Stimulated activated CD4-positive, alpha-beta T cell treated with anti-CD3 and anti-CD28 coated beads, Interleukin-1b, Interleukin-23, amount 100 ng/mL, for 24 hours (primary cell): ENCODE measurements at places on chromosomes 3 and 15.

DNA sequence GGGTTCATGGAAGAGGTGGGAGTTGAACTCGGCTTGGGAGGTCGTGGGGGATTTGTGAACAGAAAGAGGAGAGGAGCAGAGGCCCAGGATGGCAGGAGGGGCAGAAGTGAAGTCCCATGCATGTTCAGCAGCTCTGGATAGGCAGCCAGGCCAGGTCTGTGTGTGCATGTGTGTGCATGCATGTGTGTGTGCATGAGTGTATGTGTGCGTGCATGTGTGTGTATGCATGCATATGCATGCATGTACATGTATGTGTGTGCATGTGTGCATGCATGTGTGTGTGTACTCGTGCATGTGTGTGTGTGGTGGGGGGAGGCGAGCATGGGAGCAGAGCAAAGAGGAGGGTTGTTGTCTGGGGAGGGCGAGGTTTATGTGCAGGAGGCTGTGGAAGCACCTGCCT lies 178.4 kb downstream of the RPLP1 start:
- no peak for DNase-seq

DNA sequence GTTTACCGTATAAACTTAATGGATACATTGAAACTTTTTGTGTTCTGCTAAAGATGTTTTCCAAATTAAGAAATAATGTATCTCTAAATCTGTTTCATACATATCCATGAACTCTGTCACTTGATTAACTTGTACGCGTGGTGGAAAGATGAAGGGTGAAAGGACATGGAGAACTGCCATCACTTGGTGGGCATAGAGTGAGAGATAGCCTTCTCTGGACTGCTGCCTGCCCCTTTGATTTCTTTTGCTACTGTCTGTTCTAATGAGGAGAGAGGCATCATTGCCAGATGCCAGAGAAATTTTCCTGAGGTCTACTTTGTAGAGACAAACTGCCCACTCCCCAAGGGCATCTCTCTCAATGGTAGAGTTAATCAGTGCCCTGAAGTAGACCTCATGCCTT lies 120.5 kb downstream of the SLMAP start:
- DNase-seq = no peak

DNA sequence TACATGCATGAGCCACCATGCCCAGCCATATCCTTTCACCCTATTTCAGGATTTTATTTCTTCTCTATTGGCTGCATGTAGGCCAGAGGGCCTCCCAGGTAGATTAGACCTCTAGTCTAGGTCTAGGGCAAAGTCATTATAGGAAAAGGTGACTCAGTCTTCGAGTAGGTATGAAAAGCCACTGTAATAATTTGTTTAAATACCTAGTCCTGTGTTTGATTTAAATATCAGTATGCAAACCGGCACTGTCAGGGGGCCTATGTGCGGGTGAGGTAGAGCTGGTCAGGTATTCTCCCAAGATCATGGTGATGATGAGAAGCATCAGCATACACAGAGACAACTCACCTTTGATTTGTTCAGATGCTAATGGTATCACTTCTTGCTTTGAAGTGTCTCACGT lies 101.4 kb upstream of the UMPS start:
- no peak for DNase-seq

GRCh38 chr3:36911990-36912804 lies 32.7 kb downstream of the TRANK1 start:
- DNase-seq = peak; percentile 14

DNA sequence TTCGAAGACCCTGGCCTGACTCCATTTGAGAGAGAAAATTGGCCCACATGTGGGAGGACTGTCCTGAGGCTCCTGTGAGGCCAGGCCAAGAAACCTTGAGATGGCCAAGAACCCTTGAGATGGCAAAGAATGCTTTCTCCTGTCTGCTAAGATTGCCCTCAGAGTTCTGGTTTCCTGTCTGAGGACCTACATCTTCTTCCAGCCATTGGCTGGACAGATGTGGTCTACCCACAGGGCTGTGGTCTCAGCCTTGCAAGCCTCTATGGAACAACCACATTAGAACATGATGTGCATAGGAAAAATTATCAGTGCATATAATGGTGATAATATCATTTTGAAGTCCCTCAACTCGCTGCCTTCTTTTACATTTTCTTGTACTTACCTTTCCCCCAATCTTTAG lies 10.8 kb upstream of the RASA2 start:
- DNase-seq = no peak

DNA sequence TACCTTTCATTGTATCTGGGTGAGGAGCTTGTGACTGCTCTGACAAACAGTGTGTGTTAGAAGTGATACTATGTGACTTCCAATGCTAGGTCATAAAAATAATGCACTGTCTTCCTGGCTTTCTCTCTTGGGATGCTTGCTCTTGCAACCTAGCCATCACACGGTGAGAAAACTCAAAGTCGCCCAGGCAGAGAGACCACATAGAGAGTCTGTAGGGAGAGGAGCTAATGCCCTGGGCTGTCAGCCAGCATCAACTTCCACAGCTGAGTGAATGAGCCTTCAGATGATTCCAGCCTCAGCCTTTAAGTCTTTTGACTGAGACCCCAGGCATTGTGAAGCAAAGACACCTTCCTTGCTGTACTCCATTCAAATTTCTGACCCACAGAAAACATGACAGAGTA lies 220.6 kb upstream of the SGO1 start:
- DNase-seq = no peak

DNA sequence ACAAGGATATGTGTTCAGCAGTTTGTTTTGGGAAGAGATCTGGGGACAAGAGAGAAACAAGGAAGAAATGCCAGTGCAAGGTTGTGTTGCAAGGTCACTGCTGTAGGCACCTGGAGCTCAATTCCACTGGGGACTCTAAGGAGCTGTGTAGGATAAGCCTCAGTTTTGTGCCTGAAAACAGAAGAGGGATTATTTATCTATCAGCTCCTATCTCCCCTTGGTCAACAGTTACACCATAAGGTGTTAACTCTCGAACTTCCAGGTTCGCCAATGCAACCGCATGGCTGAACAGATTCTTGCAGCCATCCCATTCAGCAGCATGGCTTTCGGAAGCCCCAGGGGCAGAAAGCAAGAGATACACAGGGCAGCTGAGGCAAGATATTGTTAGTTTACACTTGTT lies 41.6 kb upstream of the CNOT10 start:
- DNase-seq = no peak

- DNase-seq = no peak
These were observed 103.8 kb downstream of the NR1D2 start for GRCh38 chr3:24048843-24049242.

DNA sequence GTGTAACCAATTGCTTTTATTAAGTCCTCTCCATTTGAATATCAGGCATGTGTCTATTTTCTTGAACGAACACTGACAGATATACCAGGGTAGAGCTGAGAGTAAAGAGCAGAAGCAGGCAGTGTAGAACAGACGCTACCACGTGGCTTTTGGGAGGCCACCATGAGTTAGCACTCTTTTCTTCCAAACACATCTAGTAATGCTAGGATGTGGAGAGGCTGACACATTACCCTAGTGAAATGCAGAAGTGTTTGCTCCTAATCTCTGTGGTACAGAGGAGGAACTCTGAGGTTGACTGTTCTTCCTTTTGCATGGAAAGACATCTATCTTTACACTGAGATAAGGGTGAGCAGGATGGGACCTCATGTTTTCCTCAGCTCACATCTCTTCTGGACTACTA lies 216.3 kb downstream of the SATB1 start:
- DNase-seq = no peak

DNA sequence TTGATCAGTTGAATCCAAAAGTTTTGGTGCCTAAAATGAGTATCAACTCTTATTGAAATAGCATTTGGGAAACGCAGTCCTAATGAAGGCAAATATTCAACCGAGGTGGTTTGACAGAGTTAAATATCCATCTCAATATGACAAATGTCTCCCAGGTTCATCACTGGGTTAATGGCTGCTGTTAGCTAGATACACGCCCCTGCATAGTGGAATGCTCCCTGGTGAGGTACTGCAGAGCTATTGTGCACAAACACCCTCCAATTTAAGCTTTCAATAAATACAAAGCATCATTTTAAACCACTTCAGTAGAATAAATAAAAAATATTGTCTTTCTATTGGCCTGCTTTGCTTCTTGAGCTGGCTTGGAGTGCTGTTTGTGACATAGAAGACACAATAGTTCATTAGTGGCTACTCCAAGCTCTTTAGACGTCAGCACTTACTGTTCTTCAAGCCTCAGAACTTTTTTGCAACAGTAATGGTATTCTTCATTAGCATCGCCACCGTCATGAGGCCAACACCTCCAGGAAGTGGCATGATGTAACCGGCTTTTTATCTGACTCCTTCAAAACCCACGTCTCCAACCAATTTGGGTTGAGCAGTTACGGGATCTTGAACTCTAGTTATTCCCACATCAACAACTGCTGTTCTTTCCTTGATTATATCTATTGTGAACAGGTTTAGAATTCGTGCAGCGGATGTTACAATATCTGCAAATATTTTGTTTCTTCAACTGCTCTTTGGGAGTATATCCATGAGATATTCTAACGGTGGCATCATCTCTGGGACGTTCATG lies 1159.6 kb upstream of the EPHA6 start:
- no peak for DNase-seq

DNA sequence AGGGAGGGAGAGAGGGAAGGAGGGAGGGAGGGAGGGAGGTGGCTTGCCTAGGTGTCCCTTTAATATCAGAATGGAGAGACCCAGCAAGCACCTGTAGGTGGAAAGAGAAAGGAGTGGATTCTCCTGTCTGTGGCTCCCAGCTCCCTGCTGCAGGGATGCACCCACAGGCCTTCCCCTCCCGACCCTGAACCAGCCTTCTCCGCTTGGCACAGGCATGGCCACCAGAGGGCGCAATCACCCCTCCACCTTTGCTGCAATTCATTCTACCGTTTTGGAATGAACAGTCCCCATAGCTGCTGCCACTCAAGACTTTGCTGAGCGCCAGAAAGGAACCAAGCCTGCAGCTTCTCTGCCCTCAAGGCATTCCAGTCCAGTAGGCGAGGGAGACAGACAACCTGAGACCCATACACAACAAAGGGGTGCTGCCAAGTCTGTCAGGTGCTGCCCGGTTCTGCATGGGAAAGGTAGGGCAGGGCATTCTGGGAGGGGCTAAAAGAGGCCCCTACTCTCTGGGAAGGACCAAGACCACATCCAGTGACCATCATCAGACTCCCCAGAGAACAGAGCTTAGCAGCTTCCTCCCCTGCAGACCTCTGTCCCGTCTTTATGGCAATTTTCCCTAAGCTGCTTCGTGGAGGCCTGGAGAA lies 4.9 kb downstream of the TLR9 start:
- DNase-seq = peak; percentile 83

DNA sequence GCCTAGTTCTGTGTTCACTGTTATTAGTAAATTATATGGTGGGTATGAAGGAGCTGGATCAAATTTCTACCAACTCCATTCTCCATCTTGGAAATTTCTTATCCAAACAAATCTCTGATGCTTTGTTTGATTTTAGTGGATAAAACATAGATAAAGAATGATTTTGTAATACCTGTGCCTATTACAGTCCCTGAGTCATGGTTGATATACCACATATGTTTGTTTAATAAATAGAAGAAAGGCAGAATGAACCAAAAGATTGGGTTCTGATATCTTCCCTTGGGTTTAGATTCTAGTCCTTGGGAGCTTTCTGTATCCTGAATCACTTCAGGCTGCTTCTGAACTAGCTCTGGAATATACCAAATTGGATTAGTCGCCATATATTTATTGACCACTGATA lies 203.6 kb downstream of the PDCD6IP start:
- no peak for DNase-seq

DNA sequence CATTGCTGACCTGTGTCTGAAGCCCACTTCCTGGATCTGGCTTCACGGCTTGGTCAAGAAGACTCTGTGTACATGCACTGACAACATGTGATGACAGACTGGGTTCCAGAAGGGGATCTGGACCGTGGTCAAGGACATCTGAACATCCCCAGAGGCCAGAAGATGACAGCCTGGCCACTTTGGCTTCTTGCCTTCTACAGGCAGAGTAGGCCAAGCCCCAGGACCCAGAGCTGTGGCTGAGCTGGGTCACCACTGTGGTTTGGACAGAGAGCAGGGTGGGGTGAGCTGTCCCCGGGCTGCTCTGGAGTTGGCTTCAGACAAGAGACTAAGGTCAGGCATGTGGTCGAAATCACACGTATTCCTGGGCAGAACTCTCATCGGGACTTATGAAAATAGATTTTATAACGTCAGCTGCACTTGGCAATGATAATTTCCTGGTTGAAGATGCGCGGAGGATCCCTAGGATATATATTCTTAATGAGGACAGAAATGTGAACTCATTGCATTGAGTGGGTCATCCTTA lies 114.1 kb upstream of the FRMD4B start:
- no peak for DNase-seq

- no peak for DNase-seq
These were observed 386.2 kb upstream of the ARHGEF26 start for GRCh38 chr3:153734777-153735551.

- no peak for DNase-seq
These were observed 2.6 kb upstream of the ULK3 start for GRCh38 chr15:74845581-74845980.

- no peak for DNase-seq
These were observed 430.4 kb upstream of the CCDC54 start for GRCh38 chr3:106946866-106947265.

DNA sequence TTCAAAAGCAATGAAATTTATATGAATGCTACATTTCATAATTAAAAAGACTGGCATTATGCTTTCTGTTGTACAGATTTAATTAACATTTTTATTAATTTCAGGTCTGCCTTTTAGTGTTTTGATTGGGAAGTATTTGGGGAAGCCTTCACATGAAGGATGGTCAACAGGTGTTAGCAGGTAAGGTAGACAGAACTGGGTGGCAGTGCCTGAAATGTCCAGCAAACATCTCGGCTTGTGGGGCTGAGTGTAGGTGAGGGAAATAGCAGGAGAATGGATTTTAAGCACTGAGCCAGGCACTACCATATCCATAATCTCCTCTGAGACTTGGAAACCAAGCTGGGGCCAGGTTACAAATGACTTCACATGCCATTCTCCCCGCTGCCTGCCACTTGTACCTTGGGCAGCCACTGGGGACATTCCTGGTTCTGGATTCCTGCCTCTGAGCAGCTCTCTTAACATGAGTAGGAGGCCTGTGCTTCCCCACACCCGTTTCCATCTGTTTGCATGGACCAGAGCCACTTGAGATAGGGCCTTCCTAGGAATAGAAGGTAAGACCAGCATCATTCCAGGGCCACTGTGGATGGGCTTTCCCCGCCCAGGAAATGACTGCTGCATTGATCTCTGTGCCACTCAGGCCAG lies 125.9 kb upstream of the HES1 start:
- no peak for DNase-seq

DNA sequence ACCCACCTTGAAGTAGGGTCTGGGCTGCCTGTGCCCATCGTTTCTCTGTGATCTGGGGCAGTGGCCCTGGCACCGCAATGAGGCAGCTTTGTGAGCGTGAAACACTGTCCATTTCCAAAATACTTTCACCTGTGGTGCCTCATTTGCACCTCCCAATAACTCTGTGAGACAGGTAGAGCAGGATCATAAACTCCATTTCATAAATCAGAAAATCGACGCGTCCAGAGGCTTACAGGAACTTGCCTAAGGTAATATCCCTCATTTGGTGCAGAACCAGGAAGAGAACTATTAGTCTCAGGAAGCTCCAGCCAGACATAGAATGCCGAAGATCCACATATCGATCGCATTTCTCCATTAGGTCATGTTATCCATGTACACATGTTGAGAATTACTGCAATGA lies 38.2 kb upstream of the SEMA4B start:
- DNase-seq = no peak
